ENCODE measurements at places on chromosomes 1 and 21.

- DNase-seq: no peak
Observed at GRCh38 chr21:35405981-35406380, 356.9 kb upstream of the RUNX1 start.

DNA sequence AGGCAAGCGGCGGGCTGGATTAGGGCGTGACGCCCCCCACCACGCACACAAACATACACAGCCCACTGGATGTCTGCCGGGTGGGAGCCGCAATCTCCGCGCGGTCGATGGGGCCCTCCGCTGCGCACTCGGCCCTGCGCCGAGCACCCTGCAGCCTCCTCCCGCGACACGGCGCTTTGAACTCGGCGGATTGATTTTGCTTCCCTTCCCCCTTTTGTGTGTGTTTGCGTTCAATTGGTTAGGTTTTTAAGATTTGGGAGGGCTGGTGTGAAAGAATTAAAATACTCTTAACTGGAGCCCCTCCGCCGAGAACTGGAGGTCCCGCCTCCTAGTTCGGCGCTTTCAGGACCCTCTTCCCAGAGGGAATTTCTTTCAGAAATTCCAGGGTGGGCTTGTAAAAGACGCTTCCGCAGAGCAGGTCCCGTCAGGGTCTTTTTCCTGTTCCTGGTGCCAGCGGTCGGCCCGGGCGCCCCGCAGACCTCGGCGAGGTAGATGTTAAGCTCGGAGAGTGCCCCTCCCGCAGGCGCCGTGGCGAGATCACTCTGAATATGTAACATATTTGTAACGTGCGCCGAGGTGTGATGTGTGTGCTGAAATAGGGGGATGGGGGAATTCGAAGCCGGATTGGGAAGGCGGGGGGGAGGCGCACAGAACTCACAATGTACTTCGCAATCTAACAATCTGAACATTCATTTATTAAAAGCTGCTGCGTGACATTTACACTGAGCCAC is 8.0 kb upstream of the BARHL2 start:
- DNase-seq: no peak

- DNase-seq: no peak
Observed at GRCh38 chr21:35565204-35565611, 495.1 kb downstream of the SETD4 start.

DNA sequence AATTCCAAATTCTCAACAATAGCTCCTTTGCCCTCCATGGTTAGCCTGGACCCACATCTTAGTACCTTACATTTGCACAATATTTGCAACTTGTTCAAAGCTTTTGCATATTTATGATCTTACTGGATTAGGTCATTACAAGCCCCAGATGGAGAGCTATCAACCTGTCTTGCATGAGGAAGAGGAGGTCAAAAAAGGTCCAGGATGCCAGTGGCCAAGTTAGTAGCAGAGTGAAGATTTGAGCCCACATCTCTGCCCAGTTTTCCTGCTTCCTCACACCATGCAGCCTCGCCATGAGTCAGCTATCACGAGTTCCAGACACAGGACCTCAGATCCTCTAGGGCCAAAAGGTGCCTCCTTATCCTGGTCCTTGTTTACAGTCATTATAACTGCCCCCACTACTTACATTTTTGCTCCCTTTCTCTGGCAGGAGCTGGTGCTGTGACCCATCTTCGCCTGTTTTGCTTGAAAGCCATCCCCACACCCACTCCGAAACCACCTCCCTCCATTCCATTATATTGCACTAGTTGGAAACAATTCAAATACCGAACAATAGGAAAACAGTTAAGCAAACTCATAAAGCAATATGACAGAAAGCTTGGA is 5.0 kb upstream of the AHCYL1 start:
- no peak for DNase-seq

- DNase-seq: no peak
Observed at GRCh38 chr1:162316187-162316586, 60.5 kb downstream of the SPATA46 start.

DNA sequence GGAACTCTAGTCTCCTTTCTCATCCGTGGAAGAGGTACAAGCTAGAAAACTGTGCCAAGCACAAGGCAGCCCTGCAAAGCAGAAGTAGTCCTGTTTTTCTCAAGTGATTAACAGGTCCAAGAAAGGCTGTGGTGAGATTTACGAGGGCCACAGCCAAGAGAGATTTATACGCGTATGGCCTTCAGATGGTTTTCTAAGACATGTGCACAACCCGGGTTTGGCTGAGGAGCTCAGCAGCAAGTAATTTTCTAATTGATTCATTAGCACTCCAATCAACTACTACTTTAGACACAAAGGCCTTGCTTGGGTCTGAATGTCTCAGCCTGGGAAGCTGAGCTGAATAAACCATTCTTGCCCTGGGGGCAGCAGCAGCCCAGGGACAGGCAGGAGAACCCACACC is 55.8 kb downstream of the SSBP3 start:
- DNase-seq: no peak

DNA sequence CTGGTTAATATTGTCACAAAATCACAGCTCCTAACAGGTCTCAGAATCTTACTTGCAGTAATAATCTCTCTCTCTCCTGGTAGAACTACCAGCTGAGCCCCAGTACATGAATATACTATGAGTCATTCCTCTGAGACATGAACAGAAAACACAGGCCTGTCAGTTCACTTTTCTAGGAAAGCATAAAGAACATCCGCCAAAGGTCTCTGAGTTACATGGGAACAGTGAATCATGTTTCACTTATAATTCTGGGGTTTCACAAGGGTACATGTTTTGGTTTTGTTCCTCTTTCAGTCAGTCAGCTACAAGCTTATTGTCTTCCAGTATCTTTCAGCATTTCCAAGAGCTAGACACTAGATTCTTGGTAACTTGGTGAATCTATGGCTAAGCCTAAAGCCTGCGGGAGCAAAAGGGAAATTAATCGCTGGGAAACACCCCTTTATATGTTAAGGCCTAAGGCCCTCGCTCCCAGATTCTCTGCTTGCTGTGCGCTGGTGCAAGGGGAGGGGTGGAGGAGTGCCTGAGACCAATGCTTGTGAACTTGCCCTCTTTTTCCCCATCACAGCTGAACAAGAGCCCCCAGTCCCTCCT is 31.7 kb downstream of the IFNGR2 start:
- no peak for DNase-seq

- no peak for DNase-seq
Observed at GRCh38 chr21:15437883-15438282, 291.9 kb upstream of the USP25 start.

DNA sequence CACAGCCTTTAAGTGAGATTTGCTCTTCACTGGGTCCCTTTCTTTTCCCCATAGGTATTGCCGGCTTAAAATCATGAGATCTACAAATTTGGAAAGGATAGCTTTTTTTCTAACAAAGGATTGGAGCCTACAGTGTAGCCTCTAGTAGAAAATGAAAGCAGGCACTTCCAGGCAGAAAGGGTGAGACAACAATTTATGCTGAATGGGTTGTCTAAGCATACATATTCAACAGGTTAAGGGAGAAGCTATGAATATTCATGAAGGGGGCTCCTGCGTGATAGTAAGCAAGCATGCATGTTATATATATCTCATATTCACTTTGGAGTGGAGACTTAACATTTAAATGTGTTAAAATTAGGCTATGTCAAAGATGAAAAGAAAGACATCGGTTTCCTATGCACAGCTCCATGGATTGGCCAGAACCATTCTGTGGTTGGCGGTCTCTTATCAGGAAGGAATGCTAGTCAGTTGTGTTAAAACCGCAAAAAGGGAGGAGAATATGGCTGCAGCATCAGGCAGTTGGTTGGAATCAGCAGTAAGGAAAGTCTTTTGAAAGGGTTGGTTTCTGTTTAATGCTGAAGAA is 66.0 kb downstream of the VCAM1 start:
- DNase-seq: no peak

DNA sequence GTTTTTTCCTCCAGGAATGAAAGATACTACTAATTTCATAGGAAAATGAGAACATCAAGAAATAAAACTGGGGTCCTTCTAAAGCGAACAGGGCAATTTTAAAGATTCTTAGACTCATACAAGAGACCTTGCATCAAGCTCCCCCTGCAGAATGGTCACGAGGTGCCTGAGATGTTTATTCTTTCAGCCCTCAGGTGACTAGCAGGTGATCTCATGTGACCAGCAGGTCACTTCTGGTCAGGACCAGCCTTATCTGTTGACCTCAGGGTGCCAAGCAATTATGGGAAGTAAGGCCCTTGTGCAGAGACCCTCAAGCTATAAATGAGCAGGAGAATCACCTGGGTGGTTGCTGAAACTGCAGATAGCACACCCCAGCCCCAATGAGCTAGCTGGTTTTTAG is 20.6 kb upstream of the TMEM51 start:
- DNase-seq: no peak

GRCh38 chr1:41014871-41015270 is 6.7 kb downstream of the SLFNL1 start:
- no peak for DNase-seq

- DNase-seq: no peak
Observed at GRCh38 chr1:64539289-64539688, 69.4 kb downstream of the CACHD1 start.

DNA sequence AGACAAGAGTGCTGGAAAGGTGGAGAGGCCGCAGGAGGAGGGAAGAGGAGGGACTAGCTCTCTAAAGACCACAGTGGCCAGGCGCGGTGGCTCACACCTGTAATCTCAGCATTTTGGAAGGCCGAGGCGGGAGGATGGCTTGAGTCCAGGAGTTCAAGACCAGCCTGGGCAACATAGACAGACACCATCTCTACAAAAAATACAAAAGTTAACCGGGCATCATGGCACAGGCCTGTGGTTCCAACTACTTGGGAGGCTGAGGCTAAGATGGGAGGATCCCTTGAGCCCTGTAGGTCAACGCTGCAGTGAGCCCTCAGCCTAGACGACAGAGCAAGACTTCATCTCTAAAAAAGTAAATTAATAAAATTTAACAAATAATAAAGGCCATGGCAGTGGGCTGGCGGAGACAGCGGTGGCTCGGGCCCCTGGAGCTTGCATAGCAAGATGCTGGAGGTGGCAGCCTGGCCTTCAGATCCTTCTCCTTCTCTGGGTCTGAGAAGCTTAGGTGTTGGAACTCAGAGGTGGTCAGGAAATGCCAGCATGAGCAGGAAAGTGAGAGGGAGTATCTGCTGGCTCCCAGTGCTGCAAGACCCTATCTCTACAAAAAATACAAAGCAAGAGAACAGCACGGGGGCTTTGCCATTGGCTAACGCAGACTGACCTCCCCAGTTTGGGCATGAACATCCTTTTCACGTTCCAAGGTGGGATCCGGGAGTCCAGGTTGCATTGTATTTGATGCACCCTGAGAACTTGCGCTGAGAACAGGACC is 10.7 kb downstream of the WNT3A start:
- no peak for DNase-seq

DNA sequence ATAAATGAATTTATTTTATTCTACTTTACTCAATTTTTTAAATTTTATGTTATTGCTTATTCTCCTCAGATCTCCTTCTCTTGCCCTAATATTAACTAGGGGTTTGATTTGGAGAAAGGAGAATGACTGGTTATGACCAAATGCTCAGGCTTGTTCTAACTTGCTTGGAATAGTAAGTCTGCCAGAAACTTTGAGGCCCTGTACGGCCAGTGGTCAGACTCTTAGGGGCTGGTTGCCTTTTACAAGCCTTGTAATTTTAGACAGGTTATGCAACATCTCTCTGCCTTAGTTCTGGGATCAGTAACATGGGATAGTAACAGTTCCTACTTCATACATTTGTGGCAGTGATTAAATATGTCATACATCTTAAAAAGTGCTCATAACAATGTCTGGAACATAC is 279.5 kb downstream of the DUSP10 start:
- no peak for DNase-seq

- no peak for DNase-seq
Observed at GRCh38 chr1:30345491-30346130, 377.8 kb downstream of the MATN1 start.

GRCh38 chr1:111358964-111359363 is 68.3 kb downstream of the CHIA start:
- DNase-seq: no peak

DNA sequence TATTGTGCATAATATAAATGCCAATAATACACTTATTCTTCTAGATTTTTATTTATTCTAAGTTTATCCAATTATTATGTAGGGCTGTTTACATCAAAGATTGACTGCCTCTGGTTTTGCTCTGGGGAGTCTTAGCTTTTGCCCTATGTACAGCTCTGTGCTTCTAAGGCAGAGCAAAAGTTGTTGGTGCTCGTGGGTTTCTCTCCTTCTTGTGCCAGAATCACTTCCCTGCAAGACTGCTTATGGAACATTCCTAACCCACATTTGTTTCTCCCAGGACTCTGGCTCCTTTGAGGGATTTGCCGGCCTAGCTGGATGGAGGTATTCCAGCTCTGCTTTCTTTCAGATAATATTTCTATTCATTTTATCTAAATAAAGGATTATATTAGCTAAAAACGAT is 849.1 kb downstream of the USP25 start:
- DNase-seq: no peak

- no peak for DNase-seq
Observed at GRCh38 chr21:39681845-39682244, 63.1 kb upstream of the IGSF5 start.

GRCh38 chr1:8873506-8874229 is 4.8 kb downstream of the ENO1 start:
- no peak for DNase-seq

- no peak for DNase-seq
Observed at GRCh38 chr1:20194757-20195461, 8.6 kb upstream of the PLA2G2C start.

- DNase-seq: no peak
Observed at GRCh38 chr1:65792669-65793358, at the start of gene PDE4B. Gene PDE4B, plus strand, starts transcription at chr1:65792895.
